ENCODE measurements at places on chromosomes 2 and 18. TPM values are rescaled to one million over a fixed set of nuclear protein-coding genes. Genes with fewer than 3 reads are reported as not detected.

DNA sequence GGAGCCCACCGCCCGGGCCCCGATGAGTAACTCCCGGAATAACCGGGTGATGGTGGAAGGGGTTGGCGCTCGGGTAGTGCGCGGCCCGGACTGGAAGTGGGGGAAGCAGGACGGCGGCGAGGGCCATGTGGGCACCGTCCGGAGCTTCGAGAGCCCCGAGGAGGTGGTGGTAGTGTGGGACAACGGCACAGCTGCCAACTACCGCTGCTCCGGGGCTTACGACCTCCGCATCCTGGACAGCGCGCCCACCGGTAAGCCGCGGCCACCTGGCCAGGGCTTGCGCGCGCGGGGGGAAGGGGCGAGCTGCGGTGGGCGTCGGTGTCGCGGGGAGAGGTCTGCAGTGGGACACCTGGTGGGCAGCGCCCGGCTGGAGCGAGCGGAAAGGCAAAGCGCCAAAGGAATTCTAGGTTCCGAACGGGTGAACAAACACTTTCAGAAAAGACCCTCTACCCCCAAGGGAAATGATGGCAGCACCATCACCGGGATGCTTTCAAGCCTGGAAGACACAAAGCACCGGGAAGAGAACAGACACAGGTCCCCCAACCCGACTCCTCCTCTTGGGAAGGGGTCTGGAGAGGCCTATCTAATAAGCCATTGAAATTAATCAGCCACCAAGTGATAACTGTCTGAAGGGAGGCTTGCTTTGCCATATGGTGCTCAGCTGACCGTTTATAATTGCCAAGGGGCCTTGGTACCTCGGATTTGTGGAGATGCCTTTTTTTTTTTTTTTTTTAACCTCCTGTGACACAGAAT lies 1.1 kb downstream of the MIB1 start:
- DNase-seq = peak; percentile 78

FABP1 gene
- 5.4 TPM for total RNA-seq

DNA sequence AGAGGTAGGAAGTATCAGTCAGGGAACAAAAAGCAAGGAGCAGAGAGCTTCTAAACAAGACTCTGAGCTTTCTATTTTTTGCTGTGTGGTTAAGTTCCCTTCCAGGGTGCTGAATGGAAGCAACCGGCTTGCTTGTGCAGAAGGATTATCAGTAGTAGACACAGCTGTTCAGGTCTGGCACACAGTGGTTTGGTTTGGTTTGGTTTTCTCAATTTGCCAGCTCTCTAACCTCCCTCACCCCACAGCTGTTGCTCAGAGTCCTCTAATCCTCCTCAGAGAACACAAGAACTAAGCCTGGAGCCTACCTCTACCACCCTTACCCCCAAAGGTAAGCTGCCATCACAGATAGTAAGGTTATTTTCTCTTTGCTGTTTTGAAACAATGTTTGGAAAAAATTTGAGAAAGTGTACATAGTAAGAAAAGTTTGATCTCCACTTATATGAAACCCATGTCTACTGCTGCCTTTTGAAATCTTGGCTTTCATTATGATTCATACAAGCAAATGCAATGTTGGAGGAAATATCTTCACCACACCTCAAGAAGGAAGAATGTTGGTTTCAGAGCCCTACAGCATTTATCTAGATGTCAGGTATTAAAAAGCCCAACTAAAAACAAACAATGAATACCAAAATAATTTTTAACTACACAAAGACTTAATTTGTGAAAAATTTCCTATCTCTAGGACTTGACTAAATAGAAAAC lies 255.3 kb downstream of the NR4A2 start:
- DNase-seq = no peak

- DNase-seq = no peak
Measured at GRCh38 chr2:163077241-163077640, 238.7 kb upstream of the KCNH7 start.

DNA sequence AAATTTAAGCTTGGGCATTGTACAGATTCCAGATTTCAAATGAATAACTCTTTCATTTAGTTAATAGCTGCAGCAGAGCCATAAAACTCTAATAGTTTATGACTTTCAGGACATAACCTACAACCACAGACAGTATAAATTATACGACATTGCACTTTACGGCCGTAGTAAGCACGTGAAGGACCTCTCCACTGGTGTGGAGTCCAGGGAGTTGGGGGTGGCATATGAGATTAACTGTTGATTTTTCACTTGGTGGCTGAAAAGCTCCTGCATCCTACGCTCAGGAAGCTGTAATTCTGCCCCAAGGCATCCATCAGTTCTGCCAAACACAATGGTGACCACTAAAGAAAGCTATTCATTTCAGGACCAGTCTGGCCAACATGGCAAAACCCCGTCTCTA lies 376.2 kb downstream of the SOX11 start:
- no peak for DNase-seq

DNA sequence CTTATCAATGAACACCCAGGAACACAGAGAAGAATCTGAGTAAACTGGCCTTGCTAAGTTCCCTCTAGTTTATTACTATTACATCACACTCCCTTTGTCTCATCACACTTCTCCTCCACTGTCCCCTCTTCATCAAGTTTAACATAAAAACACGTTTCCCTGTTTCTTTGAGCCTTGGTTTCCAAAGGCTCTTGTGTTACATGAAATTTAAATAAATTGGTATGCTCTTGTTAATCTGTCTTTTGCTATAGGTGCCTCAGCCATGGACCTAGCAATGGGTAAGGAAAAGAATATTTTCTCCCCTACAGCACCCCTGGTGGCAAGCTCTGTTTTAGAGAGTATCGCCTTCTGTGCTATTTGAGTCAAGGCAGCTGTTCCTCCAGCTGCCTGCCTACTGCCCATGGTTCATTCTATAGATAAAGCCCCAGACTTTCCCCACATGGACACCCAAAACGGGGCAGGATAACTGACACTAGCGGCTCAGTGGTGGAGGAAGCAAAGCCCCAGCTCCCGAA lies 31.8 kb downstream of the TGIF1 start:
- DNase-seq = no peak

GRCh38 chr2:25251071-25251421 lies 82.7 kb upstream of the POMC start:
- DNase-seq = no peak

- DNase-seq = peak; percentile 40
Measured at GRCh38 chr18:48800876-48801727, 149.7 kb downstream of the SMAD7 start.

DNA sequence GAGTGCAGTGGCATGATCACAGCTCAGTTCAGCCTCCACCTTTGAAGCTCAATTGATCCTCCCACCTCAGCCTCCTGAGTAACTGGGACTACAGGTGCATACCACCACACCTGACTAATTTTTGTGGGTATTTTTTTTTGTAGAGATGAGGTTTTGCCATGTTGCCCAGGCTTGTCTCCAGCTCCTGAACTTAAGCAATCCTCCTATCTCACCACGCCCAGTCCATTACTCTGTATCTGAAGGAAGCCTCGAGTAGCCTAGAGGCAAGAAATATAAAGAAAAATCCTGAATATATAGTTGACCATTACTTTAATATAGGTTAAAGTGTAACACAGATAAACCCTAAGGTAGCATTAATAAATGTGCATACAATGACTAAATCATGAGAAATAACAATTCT lies 686.8 kb upstream of the PIK3C3 start:
- no peak for DNase-seq

- DNase-seq = no peak
Measured at GRCh38 chr2:170712653-170713542, 2.2 kb upstream of the SP5 start.

NEUROD1 gene
- not detected for total RNA-seq

ARHGEF4 gene
- total RNA-seq = 32.4 TPM

ZNF892 gene
- 6.4 TPM for total RNA-seq

DNA sequence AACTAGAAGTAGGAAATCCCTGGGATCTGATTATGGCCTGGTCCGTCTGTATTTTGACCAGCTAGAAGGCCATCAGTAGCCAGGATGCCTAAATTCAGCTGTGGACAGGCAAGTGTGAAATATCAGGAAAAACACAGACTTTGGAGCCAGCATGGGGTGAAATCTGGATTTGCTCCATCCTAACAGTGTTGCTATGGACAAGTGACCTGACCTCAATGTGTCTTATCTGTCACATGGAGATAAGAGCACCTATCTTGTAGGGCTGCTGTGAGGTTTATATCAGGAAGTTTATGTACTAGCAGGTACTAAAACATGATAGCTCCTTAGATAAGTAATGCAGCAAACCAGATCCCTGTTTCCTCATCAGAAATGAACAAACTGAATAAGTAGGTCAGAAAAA lies 460.4 kb downstream of the STK39 start:
- no peak for DNase-seq

DNA sequence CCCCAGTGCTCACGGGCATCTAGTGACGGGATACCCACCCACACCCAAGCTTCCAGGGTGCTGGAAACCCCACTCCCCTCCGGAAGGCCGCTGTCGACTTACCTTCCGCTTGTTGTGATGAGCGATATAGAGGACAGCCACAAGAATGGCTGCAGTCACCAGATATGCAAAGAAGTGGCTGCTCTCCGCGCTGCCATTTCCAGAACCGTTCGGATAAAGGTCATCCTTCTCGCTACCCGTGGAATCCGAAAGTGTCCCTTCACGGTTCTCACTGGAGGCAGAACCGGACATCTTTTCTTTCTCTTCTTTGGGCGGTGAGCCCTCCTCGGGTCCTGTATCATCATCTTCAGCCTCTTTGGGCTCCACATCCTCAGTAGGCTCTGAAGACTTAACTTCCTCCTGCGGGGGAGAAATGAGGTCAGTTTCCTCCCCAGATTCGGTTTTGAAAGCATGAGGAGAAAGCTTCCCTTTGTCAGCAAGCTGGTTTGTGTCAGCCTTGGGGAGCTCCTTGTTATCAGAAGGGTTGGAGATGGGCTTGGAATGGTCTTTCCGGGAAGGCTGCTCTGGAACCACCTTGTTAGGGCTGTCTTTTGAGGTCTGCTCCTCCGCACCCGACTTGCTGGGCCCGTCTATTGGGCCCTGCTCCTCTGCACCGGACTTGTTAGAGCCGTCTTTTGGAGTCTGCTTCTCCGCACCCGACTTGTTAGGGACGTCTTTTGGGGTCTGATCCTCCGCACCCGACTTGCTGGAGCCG lies 1.2 kb downstream of the TGOLN2 start:
- no peak for DNase-seq

GRCh38 chr2:43806719-43807031 lies 32.0 kb downstream of the ABCG5 start:
- no peak for DNase-seq

FAM237A gene
- not detected for total RNA-seq

LYG1 gene
- 1.2 TPM for total RNA-seq

- no peak for DNase-seq
Measured at GRCh38 chr18:42623935-42624334, 491.6 kb downstream of the RIT2 start.

- DNase-seq = no peak
Measured at GRCh38 chr2:48015421-48015820, 109.1 kb upstream of the FBXO11 start.

IL1A gene
- total RNA-seq = not detected

- DNase-seq = peak; percentile 97
Measured at GRCh38 chr2:64859312-64860212, 129.6 kb upstream of the SLC1A4 start.

DSC1 gene
- not detected for total RNA-seq

AUP1 gene
- total RNA-seq = 133 TPM

All from sigmoid colon (tissue), 7 donors.